CD4-positive, alpha-beta T cell treated with Interleukin-21 for 1 hour (primary cell): ENCODE measurements at places on chromosomes 6 and 20.

DNA sequence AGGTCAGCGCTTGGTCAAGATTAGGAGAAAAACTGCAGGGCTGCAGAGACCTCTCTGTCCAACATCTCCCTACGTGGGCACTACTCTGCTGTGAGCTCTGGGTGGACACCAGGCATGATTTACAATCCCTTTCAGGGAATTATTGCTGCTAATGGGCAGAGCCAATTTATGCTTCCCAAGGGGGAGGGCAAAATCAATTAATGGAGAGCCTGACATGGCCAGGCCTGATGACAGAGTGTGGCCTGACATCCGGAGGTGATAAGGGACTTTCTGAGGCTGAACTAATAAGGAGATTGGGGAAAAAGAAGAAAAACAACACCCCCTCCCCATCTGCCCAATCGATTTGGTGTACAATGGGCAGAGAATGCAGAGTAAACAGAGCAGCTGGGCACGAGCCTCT is 5.0 kb upstream of the KCNK16 start:
- no peak for DNase-seq

- DNase-seq = no peak
These were observed 32.3 kb downstream of the SNX5 start for GRCh38 chr20:17936286-17936760.

DNA sequence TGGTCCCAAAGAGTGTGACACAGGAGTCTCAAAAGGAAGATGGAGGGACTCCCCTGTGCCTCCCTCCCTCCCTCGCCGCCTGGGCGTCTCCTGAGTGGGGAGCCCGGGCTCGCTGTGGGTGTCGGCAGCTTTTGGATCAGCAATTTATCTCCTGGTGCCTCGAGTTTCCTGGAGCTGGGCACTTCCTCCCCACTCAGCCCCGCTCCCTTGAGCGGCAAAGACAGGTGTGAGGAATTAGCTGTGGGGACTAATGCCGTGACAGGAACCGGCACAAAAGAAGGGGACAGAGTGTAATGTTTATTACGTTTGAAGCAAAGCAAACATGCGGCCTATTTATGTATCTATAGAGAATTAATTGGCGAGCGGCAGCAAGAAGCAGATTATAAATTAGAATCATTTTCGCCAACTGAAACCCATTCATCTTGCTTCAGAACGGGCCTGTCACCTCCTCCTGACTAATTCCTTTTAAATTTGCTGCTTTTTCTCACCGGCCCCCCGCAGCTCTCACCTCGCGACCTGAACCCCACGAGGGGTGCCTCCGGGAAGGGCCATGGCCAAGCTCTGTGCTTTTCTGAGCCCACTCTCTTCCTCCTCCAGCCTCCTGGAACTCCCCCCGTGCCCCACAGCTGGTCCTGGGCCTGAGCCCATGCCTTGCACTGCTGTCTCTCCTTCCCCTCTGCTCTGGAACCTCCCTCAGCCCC is 8.8 kb upstream of the CDH22 start:
- no peak for DNase-seq

DNA sequence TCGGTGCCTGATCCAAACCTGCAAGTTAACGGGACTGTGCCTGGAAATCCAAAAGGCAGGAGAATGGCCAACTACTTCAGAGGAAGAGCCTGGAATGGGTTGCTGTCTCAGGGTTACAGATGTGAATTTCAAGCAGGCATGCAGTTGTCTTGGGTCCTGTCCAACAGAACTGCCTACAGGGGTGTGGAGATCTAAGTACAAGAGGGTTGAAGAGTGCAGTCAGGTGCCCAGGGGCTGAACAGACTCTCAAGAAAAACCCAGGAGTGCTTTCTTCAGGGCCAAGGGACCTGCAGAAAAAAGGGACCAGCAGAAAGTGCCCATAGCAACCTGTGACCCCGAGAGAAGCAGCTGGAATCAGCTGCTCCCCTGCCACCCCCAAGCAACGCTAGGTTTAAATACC is 71.0 kb downstream of the PREP start:
- DNase-seq = no peak
